Fibroblast of gingiva (primary cell): ENCODE measurements at places on chromosomes 3 and 15.

DNA sequence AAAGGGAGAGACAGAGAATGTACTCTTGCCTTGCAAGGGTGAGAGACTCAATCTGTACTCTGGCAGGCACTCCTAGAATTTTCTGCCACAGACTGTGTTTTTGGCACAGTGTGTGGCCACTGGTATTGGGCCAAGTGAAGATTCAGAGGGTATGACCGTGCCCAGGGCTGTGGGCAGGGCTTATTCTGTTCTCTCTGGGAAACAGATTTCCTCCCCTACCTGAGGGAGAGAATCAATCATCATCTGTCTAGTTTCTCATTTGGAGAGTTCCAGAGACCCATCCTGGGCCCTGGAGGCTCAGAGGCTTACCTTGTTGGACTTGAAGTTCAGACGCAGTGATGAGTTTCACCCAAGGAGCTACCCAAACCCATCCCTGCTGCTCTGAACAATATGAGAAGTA lies 28.2 kb downstream of the CSTA start:
- DNase-seq = no peak

DNA sequence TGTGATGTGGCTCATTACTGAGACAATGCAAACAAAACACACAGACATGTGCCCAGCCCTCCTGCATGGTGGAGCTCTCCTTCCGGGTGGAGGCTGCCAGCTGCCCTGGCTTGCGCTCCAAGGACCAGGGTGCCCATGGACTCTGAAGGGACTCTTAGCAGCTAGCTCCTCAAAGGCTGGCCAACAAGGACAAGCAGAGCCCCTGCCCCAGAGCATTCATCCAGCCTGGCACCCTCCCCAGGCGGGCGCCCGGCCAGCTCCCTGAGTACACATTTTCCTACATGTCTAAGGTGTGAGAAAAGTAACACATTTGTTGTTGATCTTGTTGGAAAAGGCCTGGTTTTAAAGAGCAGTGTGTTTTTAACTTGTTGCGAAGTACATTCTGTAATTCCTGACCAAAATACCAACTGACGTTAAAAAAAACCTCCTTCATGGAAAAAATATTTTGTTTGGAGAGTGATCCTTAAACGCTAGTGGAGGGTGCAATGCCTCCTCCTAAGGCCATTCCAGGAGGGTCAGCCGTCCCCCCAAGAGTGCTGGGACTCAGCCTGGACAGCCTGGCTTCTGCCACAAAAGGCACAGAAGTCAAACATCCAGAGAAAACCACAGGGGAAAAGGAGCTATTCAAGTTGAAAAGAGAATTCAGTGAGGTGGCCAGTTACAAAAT lies 86.9 kb downstream of the KLF15 start:
- DNase-seq = peak; percentile 78

- peak; percentile 42 for DNase-seq
Measured at GRCh38 chr15:67520321-67521028, 456 bp upstream of the C15orf61 start.

GRCh38 chr3:42036483-42036823 lies 54.7 kb upstream of the TRAK1 start:
- peak; percentile 89 for DNase-seq

DNA sequence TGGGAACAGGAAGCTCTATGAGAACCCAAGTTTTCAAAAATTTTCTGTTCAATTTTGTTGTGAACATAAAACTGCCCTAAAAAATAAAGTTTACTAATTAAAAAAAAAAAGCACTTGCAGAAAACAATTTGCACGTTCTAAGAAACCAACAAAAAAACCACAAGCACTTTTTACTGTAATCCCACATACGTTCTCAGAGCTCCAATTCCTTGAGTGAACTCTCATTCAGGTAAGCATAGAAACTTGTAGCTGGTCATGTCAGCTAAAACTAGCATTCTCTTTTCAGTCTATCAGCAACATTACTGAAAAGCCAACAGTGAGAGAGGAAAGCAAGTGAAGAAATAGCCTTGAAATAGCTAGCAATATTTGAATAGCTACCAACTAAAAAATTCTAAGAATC lies 11.5 kb upstream of the TMF1 start:
- DNase-seq = no peak

GRCh38 chr15:78249131-78249530 lies 14.8 kb upstream of the ACSBG1 start:
- no peak for DNase-seq

GRCh38 chr15:36571301-36571700 lies 8.1 kb upstream of the CDIN1 start:
- DNase-seq = peak; percentile 35

DNA sequence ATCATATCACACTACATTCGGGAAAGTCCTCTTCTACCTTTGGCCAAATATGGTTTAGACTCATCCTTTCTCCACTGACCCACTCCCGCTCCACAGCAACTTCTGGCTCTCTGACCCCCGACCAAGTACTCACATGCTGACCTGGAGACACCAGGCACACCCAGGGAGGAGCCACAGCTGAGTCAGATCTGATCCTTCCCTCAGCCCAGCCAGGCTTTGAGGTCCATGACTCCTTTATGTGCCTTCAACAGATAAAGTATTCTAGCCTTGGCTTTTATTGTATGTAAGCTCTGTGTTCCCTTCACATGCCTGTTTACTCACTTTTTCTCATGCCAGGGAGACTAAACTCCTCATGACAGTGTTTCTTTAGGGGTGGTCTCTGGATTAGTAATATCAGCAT lies 166.9 kb upstream of the UMPS start:
- DNase-seq = no peak

DNA sequence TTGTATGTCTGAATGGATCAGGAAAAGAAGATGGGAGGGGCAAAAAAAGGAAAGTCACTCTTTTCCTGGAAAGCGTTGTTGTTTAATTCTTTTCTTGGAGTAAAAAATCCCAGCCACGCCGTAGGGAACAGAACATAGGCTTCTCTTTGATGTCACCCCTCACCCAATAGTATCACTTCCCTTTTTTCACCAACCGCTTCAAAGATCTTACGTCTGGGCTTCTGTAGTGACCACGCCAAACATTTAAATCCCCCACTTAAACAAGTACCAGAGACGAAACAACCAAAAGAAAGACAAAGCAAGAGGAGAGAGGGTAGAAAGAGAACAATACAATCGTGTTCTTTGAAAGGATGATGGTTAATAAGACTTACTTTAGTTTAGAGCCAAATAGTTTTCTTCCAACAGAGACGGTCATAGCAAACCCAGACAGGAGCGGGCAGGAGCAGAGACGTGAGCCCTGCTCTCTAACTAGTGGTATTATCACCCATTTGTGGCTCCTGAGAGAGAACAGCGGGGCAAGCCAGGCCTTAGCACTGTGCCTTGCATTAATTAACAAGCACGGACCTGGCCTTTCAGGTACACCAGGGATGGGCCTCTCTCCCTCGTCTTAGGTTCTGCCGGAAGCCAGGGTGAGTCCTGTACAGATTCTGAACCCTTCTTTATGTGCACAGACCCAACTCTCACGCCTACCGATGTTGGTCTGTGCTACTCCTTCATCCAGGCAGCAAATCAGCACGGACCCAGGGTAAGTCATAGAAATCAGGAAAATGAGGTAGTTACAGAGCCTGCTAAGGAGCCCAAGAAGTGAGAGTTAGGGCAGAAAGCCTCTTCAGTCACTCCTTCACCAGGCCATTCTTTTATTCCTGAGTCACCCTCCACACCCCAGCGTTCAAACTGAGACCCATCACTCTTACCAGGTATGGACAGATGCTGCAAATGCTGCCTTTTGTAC lies 28.2 kb upstream of the BCL6 start:
- no peak for DNase-seq

GRCh38 chr15:91857772-91858171 lies 4.3 kb downstream of the SLCO3A1 start:
- DNase-seq = no peak
